Stimulated activated CD4-positive, alpha-beta T cell treated with anti-CD3 and anti-CD28 coated beads, Interleukin-4, amount 100 ng/mL, for 24 hours (primary cell): ENCODE measurements at places on chromosomes 7 and 10.

DNA sequence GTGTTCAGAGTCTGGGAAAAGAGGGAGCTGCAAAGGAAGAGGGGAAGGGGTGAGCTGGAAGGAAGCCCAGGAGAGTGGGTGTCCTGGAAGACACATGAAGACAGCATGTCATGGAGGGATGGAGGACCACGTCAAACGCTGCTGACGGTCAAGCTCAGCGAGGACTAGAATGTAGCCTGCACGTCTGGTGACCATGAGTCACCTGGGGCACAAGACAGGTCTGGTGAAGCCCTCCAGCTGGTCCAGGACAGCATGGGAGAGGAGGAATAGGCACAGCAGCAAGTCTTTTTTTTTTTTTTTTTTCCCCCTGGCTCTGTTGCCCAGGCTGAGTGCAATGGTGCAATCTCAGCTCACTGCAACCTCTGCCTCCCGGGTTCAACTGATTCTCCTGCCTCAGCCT lies 19.6 kb upstream of the AMZ1 start:
- DNase-seq = no peak

DNA sequence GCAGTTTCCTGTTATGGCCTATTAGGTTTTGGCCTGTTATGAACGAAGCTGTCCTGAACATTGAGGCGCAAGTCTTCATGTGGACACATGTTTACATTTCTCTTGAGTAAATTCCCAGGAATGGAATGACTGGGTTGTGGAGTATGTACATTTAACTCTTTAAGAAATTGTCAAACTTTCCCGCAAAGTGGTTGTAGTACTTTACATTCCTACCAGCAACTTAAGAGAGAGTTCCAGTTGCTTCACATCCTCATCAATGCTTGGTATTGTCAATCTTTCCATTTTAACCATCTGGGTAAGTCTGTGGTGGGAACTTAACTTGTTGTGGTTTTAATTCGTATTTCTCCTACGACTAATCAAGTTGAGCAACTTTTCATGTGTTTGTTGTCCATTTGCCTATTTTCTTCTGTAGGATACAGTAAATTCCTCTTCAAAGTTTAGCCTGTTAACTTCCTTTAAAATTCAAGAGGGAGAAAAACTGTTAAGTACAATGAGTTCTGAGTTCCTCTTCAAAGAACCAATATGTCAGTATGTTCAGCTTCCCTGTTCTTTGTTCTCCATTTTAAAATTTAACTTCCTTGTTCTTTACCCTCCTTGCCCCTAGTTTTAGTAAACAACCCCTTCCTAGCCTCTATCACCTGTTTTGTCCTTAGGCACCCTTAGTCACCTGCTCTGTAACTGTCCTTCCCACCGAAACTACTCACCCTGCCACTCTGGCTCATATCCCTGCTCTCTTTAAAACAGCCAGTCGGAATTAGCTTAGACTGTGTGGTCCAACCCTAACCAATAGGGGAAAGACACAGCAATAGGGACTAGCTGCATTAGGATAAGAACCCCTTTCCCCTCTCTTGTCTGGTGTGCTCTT lies 74.0 kb downstream of the FAM241B start:
- DNase-seq = no peak

DNA sequence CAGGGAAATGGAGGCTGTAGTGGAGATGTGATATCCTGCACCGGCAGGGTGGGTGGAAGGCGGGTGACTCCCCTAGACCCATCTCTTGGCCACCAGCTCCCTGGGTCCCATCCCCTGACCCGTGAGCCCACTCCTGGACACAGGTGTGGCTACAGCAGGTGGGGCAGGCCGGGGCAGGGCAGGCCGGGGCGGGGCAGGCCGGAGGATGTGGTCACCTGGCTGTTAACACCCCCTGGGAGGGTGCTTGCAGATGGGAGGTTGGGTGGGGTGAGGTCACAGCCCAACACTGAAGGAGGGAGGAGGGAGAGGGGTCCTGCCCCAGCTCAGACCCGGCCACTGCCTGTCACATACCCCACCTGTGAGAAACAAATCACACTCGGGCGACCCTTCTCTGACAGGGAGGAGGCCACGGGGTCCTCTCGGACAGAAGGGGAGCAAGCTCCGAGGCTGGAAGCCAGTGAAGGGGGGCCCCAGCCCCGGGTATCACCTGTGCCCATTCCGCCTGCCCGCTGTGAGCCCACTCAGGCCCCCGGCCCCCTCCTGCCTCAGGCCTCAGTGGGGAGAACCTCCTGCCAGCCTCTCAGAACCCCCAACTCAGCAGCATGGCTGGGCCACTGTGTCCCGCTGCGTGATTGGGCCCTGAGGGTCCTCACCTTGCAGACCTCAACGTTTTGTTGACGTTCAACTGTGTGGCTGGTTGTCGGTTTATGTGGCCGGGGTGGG lies 74.0 kb downstream of the MICALL2 start:
- no peak for DNase-seq

GRCh38 chr7:1454542-1454941 lies 4.7 kb downstream of the MICALL2 start:
- no peak for DNase-seq

DNA sequence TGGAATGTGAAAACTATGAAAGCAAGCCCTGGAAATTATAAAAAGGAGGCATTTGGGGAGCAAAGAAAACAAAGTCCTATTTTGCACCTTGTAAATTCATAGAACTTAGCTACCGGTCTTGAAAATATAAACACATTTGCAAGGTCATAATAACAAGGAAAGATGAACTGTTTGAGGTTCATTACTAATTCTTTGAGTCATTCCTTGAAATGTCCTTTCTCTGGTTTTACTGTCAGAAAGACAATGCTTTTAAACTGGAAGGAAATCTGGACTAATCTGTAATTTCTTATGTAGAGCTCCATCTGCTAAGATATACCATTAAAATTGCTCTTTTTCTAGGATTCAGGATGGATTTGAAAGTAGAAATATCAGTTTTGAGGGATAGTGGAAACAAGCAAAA lies 1.4 kb downstream of the ERLIN1 start:
- DNase-seq = no peak

DNA sequence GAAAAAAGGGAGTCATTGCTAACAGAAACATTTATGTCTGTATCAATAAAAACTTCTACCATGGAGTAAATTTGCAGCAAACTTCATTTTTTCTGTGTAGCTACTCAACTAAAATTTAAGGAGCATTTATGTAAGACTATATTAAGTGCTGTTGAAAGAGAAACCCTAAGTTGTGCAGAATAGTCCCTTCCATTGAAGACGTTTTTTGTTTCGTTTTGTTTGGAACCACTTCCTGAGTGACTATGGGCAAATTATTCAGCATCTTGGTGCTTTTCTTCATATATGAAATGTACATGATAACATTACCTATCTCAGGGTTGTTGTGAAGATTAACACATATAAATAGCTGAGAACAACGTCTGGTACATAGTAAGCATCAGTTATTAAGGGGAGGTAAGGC lies 24.3 kb downstream of the SEM1 start:
- DNase-seq = no peak

GRCh38 chr10:131310551-131311401 lies 745 bp downstream of the TCERG1L start:
- DNase-seq = no peak

- DNase-seq = no peak
Measured at GRCh38 chr7:71521506-71521905, 389.6 kb downstream of the GALNT17 start.

DNA sequence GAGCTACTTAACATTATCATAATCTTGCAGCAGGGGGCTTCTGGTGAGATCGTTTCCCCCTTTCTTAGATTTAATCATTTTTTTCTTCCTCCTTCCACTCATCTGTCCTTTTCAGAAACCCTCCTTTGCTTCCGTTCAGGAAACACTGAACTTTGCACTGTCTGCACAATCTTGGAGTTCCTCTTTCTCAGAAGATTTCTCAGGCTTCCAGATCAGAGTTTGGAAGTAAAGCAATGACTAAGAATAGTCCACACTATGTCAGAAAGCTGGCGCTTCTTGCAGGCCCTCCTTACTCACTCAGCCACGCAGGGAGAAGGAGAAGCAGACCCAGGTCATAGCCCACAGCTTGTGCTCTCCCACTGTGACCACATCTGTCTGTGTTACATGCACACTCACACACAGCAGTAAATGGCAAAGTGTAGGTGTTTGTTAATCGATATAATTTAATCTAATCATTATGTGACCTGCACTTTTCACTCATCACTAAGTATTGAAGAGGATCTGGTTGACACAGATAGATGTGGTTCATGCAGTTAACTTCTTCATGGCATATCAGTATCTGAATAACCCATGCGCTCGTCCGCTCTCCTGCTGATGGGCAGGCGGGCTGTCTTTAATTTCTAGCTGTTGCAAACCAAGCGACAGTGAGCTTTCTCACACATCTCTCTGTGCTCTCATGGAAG lies 30.2 kb downstream of the ALOX5 start:
- no peak for DNase-seq

DNA sequence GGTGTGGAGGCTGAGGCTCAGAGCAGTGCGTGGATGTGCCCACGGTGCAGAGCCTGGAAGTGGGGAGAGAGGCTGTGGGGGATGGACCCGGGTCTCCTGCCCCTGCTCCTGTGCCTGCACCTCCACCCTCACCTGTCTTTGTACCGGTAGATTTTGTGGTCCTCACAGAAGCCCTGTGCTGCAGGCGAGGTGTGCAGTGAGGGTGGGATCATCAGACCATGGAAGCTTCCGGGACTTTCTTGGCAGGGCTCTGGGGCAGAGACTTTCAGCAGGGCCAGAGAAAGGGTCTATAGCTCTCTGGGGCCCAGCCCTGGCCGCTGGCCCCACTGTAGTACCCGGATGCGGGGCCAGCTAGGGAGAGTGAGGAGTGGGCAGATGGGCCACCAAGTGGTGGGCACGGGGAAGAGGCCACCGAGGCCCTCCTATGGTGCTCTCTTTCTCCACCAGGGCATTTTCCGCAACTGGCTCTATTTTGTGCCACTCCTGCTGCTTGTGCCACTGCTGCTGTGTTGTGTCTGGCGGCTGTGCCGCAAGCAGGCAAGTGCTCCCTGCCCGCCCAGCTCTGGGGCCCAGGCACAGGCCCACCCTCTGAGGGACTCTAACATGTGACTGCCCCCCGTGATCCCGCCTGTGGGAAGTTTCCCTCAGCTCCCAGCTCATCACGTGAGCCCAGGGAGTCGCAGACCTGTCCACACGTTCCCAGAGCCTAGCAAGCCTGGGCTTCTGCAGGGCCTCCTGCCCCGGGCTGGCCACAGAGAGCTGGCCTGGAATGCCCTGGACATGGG lies 22.1 kb downstream of the ANTXRL start:
- DNase-seq = no peak

GRCh38 chr7:158976468-158976848 lies 120.1 kb downstream of the DYNC2I1 start:
- DNase-seq = no peak
